Stimulated activated CD8-positive, alpha-beta memory T cell treated with anti-CD3 and anti-CD28 coated beads, Interleukin-4, amount 100 ng/mL, for 24 hours (primary cell): ENCODE measurements at places on chromosomes 1 and 21.

- no peak for DNase-seq
These were observed 923 bp downstream of the CAP1 start for GRCh38 chr1:40041466-40041838.

DNA sequence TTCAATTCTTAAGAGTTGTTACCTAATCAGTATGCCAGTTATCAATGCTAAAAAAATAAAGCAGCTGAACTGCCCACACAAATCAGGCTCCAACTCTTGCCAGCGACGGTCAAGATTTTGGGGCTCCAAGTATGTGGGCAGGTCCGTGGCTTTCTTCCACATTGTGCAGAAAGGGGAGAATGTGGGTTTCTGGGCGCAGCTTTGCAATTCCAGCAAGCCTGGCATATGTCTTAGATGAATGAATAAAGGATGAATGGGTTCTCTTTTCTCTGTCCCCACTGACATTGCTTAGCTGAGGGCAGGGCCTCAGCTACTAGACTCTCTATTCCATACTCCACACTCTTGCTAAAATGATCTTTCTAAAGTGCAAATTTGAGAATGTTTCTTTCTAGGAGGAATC lies 42.4 kb downstream of the NENF start:
- no peak for DNase-seq

DNA sequence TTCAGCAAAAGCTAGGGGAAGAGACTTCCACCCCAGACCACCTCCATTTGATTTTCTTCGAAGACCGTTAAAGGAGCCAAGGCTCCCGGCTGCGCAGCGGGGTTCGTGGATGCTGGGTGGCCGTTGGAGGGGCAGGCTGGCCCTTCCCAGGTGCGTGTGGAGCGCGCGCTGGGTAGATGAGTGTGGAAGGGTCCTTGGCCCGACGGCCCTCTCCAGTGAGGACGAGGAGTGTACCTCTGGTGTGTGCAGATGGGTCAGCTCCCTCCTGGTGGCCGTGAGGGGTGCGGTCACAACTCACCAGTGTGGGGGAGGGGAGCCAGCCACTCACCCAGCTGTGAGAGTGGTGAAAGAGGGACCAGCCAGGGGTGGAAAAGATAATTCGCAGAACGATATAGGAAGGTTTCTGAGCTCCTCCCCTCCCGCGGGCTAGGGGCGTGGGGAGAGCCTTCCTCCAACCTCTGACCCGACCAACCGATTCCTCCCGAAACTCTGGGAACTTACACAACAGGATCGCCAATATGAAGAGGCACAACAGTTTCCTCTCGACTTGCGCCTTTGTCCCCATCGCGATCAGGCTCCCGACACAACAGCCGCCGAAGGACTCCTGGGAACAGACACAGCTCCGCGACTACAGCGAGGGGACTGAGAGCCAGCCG lies at the start of gene F11R:
F11R (minus strand) TSS at position 644 of the 656 bp plus-strand sequence; CDS start at position 565, 79 bp downstream.
- DNase-seq, result no peak

- no peak for DNase-seq
These were observed 52.2 kb downstream of the ACP6 start for GRCh38 chr1:147618077-147618569.

DNA sequence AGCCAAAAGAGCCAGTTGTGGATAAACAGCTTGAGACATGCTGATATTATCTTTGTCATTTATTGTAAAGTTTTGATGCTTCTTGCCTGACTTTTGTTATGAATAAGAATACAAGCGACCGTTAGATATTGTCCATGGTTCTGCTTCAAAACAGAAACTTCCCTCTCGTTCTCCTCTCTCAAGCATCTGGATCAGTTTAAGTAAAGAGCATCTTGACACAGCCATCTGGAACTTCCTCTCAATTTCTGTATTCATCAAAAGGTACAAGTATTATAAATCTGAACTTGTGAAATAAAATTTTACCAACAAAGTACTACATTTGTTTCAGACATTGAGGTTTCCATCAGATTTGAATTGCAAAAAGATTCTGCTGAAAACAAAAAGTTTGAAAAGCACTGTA lies 36.4 kb upstream of the CLDN14 start:
- no peak for DNase-seq

- DNase-seq, result no peak
These were observed 64.6 kb upstream of the BCAR3 start for GRCh38 chr1:93746021-93746812.

DNA sequence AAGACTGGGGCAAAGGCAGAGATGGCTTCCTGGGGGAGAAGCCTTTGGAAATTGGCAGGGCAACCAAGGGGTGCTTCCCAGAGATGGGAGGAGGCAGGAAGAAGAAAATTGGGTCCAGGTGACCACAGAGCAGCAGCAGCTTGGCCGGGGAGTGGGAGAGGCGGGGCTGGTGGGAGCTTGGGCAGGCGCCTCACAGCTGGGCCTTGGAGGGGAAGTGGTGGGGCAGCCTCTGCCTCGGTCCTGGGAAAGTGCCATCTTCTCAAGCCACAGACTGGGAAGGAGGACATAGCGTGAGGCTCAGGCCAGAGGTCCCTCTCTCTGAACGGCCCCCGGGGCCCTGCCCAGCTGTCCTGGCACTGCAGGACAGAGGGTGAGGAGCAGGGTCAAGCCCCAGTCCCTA lies 24.0 kb upstream of the WASF2 start:
- no peak for DNase-seq

- DNase-seq, result no peak
These were observed 5.7 kb downstream of the GPR88 start for GRCh38 chr1:100543640-100544039.

GRCh38 chr1:35264035-35264434 lies 4.5 kb upstream of the ZMYM4 start:
- DNase-seq, result no peak

DNA sequence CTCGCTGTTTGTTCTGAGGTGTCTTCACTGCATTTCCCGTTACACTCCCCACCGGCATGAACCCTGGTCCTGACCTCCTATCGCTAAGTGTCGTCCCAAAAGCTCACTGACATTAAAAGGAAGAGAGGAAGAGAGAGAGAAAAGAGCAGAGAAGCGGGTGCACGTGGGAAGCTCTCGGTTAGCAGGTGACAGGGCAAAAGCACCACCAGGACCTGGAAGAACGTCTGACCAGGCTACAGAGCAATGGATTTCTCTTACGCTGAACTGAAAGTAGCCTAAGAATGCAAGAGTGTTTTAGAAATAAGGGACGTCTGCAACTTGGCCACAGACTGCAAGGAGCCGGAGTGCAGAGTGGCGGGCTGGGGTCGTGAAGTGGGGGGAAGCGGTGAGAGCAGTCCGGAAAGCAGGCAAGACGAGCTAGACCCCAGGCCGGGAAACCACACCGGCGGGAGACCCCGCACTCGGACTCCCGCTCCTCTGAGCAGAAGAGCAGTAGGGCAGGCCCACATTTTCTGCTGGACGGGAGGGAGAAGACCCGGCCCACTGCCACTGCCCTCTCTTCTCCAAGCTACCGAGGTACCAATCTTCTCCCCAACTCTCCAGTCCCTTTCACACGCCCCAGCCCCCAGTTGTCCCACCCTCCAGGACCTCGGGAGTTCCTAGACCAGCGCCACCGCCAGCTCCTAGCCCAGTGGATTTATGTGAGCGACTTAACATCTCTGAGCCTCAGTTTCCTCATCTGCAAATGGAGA lies 8.3 kb upstream of the MPZL1 start:
- DNase-seq, result no peak

GRCh38 chr1:43184995-43185394 lies 12.9 kb downstream of the CFAP57 start:
- DNase-seq, result no peak

DNA sequence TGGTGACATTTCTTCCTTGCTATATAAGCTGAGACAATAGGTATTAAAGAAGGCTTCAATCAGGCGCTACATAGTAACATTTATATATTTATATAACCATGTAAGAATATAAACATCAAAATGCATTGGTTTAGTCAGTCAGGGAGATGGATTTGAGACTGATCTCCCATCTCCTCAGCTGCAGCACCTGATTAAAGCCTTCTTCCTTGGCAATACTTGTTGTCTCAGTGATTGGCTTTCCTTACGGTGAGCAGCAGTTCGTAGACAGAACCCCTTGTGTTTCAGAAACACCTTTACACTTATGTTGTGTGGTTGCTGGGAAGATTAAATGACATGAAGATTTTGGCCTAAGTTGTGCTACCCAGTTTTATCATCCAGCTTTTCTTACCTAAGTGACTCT lies 323.3 kb upstream of the DUSP10 start:
- no peak for DNase-seq

- no peak for DNase-seq
These were observed 116.6 kb downstream of the ATG4C start for GRCh38 chr1:62900566-62900965.

- no peak for DNase-seq
These were observed 13.4 kb upstream of the B3GALT5 start for GRCh38 chr21:39599191-39599970.

DNA sequence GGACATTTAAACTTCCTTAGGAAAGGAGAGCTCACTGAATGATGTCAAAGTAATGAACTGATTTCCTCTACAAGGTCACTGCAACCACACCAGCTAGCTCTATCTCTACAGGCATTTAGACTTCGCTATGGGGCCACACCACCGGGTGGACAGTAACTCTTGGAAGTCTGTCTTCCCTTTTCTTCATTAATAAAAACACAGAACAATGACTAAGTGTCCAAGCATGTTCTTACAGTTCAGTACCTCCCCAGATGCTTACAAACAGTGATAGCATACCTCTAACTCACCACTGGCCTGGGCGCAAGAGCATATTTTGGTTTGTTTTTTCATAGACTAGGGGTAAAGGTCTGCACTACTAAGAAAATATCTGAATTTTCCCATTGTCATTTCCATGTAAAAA lies 54.6 kb downstream of the SIM2 start:
- DNase-seq, result no peak

GRCh38 chr1:29258976-29259801 lies 22.9 kb downstream of the PTPRU start:
- DNase-seq, result no peak

GRCh38 chr1:229196404-229197264 lies 74.3 kb upstream of the RAB4A start:
- DNase-seq, result no peak

DNA sequence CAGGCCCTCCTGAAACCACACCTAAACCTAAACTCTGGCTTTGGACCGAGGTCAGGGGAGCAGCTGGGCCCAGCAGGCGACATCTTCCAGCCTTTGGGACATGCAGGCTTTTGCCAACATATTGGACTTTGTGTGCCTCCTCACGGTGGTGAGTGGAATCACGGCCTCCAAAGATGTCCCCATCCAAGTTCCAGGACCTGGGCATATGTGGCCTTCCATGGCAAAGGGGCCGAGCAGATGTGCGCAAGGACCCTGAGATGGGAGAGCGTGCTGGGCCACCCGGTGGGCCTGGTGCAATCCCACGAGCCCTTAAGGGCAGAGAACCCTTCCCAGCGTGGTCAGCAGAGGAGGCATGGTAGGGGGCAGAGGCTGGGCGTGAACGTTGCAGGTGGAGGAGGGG lies 160.8 kb upstream of the C1orf174 start:
- DNase-seq, result no peak

GRCh38 chr1:13730291-13730690 lies 30.3 kb downstream of the PRDM2 start:
- no peak for DNase-seq

- DNase-seq, result no peak
These were observed 7.4 kb downstream of the NBPF3 start for GRCh38 chr1:21447311-21447710.

GRCh38 chr21:30779249-30779648 lies 24.0 kb upstream of the KRTAP21-1 start:
- DNase-seq, result no peak

DNA sequence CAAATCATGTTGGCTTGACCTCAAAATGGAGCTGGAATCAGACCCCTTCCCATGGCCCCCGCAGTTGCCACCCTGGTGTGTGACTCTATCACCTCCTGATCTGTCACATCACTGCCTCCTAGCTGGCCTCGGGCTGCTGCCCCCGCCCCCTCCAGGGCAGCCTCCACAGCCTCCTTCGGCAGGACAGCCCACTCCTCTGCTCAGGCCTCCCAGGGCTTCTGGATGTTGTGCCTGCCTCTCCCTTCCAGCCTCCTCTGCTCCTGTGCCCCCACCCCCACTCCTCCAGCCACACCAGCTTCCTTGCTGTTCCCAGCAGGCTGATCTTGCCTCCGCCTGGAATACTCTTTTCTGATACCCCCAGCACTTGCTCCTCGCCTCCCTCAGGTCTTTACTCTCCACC lies 134.4 kb upstream of the EDN2 start:
- DNase-seq, result no peak

DNA sequence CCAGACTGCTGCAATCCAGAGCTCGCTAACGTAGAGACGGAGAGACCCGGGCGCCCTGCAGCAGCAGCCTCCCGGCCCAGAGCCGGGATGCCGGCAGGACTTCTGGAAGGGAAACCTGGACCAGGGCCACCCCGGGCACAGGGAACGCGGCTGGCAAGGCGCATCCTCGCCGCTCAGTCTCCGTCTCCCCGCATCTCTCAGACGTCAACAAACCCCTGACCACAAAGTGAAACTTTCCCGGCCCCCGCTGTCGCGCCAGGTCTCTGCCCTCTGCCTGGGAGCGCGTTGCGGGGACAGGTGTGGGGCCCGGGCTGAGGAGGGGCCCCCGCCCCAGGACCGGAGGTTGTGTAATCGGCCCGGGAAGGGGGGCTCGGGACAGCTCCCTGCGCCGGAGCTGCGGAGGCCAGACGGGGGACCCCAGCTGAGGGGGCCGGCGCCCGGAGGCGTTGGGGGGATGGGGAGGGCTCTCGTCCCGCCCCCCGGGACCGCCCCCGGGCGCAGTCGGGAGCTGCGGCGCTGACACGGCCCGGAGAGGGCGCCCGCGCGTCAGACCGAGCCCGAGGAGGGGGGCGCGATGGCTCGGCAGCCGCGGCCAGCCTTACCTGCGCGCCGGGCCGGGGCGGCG lies 116.6 kb upstream of the HIVEP3 start:
- DNase-seq, result peak; percentile 28

GRCh38 chr1:206430031-206430983 lies 40.0 kb upstream of the IKBKE start:
- DNase-seq, result no peak

DNA sequence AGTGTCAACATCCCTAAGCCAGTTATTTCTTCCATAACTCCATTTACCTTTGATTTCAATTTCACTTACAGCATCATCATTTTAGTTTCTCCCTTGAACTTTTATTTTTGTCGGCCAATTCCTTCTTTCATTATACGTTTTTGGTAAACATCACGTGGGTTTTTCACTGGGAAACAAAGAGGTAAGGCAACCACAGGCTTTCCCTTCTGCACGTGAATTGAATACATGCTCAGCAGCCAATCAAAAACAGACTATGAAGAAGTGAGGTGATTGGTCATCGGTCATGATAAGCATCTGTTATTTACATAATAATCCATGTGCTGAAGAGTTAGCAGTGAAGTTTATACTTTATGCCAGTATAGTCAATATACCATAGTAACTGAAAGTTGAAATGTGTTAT lies 98.7 kb downstream of the NCAM2 start:
- DNase-seq, result no peak

GRCh38 chr1:234507626-234508387 lies 28.8 kb upstream of the TARBP1 start:
- DNase-seq, result no peak

DNA sequence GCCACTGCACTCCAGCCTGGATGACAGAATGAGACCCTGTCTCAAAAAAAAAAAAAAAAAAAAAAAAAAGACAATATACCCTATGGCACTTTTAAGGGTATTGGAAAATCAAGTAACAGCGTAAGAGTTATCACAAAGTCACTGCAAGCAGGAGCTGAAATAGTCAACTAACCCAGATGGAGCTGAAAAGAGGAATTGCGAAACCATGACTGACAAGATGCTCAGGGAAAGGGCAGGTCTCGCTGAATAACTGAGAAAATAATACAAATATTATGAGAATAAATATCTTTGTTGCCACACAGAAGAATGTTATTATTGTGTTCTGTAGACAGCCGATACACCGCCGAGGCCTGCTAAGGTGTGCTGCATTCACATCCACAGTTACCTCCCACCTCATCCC lies 17.8 kb downstream of the HLCS start:
- DNase-seq, result no peak
